ENCODE measurements at places on chromosomes 2 and 18. TPM values are rescaled to one million over a fixed set of nuclear protein-coding genes. Genes with fewer than 3 reads are reported as not detected.

DNA sequence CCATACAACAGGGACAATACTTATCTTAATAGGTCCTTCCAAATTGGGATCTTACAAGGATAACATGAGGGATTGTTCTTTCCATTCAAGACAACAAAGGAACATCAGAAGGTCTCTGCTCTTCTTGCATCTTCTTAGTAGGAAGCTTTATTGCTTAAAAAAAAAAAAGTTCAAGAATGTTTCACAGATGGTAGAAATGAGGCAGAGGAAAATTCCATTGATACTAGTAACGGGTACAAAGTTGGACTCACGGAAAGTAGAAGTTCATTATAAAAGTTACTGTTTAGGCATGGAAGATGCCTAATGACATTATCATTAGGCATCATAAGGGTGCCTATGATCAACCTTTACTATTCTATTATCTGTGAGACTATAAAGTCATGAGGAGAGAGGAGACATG lies 136.2 kb downstream of the LAMA3 start:
- DNase-seq = no peak

DNA sequence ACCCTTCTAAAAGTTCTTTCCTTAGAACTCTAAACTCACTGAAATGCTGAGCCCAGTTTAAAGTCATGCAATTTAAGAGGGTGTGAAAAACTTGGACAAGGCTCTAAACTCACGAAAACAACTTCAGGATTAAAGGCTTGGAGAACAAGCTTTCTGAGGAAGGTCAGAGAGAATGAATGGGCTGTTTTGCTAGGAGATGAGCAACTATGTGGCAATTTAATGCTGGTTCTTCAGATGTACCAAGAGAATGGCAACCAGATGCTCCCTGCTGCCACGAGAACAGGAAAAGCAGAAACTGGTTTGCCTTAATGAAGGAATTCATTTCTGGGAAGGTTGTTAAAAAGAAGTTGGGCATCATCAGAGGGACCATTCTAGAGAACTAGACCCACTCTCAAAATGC lies 77.8 kb upstream of the PMAIP1 start:
- no peak for DNase-seq

- DNase-seq = no peak
These were observed 204.7 kb downstream of the TGIF1 start for GRCh38 chr18:3654442-3655253.

DNA sequence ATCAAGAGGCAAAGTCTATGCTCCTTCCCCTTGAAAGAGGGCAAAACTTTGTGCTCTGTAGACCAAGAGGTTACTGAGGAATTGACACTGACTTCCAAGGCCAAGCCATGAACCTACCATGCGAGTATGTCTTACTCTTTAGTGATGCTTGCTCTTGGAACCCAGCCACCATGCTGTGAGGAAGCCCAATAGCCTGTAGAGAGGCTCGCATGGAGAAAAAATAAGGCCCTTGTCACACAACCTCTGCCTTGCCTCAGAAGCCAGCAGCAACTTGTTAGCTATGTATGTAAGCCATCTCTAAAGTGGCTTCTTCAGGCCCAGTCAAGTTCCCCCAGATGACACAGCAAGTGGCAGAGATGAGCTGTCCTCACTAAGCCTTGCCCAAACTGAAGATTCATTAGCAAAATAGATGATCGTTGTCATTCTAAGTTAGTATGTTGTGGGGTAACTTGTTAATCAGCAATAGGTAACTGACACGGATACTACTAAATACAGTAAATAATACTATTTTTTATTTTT lies 66.1 kb upstream of the RGPD5 start:
- peak; percentile 15 for DNase-seq

DNA sequence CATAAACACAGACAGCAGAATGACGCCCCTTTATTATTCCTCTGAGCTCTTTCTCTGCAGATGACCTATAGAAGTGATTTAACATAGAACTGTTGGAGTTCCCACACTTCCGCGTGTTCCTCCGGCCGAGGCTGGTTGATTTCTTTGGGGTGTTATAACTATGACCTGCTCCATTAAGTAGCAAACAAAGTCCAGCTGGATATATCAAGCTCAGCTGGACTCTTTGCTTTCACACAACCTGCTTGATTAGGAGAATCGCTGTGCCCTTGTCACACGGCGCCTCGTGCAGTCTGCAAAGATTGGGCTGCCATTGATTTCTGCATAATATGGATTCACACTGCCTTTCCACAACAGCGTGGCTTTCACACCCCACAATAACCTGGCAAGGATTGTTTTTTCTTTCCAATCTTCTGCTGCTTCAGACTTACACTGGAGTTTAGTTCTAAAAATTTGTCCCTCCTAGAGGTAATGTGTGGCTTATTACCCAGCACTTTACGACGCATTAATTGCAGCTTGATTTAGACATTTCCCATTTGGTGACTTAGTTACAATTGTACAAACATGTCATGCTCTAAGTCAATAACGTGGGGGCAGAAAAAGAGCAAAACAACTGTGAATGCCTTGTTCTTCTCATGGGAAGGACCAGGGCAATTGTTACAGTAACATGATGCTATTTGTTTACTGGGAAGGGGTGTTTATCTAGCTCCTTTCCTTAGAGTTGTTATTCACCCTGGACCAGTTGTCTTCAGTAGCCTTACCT lies 485.7 kb downstream of the TXNL1 start:
- DNase-seq = no peak

Gene GPR39
- 0.31 TPM for total RNA-seq

Gene SLC9A2
- total RNA-seq = not detected

Gene KIF1A
- total RNA-seq = 123 TPM

Gene GALNT5
- 0.80 TPM for total RNA-seq
